SK-N-SH (cell line): ENCODE measurements at places on chromosomes 16 and 17.

DNA sequence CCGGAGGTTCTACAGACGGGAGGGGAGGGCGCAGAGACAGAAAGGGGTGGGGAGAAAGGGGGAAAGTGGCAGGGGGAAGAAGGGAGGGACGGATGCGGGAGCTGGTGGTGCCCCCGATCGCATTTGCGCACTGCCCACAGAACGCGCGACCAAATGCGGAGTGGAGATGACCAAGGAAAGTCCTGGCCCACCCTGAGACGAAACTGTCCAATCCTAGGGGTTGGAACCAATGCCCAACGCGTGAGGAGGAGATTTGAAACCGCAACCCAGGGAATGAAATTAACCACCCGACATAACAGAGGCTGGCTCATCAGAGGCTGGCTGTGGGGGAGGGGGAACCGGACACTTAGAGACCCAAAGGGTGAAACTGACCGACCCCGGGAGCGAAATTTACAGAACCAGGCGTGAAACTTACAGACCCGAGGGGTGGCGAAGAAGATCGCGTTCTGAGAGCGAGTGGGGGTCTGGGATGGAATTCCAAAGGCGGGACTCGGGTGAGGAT is 1.4 kb downstream of the HES7 start:
- DNase-seq = no peak

GRCh38 chr16:72493716-72494415 is 321.9 kb upstream of the PMFBP1 start:
- DNase-seq = no peak

- DNase-seq = no peak
Measured at GRCh38 chr16:28984619-28985135, at the start of gene LAT. Gene LAT (plus strand): TSS chr16:28985052. CDS start chr16:28985418, 366 bp downstream.

- DNase-seq = peak; percentile 89
Measured at GRCh38 chr17:80252871-80253270, 7.8 kb upstream of the RNF213 start.

GRCh38 chr17:19424934-19425868 is 14.2 kb downstream of the RNF112 start:
- no peak for DNase-seq

- DNase-seq = no peak
Measured at GRCh38 chr17:69672924-69673323, 258.4 kb downstream of the MAP2K6 start.

DNA sequence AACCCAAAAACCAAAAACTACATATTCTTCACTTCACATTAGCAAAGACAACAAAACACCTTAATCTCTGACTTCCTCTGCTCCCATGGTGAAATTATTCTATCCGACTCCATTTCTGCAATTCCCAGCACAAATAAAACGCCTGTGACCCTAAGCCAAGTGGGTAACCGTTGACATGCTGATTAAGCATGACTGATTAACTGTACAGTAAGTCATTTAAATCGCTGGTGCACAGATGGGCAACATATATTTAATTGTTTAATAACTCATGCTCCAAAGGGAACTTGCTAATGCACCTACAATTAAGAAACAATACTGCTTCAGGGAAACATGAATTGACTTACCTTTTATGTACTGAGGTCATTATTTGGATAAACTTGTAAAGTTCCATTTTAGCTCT is 436.7 kb downstream of the KIF2B start:
- no peak for DNase-seq

DNA sequence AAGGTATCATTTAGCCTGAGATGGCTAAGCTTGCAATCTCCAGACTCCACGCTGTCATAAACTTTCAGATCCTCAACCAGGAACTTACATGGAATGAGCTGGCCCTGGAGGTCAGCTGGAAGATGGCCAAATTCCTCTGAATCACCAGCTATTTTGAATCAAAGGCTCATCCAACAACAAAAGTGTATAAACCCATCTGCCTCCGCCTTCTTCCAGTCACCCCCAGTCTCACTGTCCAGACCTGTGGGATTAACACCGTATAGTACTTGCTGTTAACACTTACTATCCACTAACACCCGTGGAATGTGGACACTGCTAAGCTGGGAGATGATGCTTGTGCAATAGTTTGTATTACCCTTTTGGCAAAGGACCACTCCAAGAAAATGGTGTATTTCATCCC is 1.9 kb upstream of the LCMT1 start:
- no peak for DNase-seq

- DNase-seq = no peak
Measured at GRCh38 chr16:35414563-35414962, 1955.2 kb downstream of the TP53TG3F start.

DNA sequence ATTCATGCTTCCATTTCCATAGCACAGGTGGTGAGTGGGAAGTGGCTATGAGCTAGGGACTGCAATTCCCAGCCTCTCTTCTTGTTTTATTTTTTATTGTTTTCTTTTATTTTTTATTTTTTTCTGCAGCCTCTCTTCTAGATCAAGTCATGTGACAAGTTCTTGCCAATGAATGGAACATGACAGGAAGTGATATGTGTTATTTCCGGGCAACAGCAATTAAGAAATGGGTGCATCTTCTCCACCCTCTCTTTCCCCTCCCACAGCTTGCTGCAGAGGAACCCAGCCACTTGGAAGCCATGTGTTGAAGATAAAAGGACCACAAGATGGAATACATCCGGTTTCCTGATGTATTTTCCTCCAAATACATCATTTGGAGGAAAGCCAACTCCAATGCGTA is 23.6 kb downstream of the IRX5 start:
- no peak for DNase-seq

DNA sequence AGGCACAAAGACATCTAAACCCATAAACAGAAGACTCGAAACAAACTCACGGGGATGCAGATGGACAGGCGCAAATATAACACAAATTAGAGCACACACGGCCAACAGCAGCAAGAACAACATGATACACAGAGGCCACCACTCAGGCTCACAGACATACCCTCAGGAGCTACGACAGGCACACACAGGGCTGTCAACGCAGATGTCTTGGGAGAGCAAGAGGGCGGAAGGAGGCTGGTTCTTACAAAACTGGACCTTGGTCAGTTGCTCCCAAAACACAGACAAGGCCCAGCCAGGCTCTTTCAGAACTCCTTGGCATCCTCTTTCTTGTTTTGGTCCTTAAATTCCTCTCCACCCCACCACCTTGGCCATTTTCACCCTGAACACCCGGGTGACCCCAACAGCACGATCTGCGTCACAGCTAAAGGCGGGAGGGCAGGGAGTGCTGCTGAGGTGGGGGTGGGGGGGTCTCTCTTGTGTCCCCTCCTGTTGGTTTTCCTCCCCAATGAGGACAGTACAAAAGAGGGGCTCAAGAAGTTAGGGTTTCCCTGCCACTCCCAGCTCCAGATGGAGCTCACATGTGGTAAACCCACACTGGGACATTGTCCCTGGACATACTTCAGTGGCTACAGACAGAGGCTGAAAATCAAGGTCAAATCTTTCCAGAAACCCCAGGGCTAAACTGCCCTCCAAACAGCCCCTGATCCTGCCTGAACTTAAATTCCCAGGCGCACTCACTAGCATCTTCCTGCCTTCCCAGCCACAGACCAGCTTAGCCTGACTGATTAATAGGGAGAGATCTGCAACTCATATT is 221.3 kb downstream of the C16orf78 start:
- DNase-seq = peak; percentile 62

GRCh38 chr17:78933959-78934568 is 8.9 kb upstream of the TIMP2 start:
- peak; percentile 86 for DNase-seq

DNA sequence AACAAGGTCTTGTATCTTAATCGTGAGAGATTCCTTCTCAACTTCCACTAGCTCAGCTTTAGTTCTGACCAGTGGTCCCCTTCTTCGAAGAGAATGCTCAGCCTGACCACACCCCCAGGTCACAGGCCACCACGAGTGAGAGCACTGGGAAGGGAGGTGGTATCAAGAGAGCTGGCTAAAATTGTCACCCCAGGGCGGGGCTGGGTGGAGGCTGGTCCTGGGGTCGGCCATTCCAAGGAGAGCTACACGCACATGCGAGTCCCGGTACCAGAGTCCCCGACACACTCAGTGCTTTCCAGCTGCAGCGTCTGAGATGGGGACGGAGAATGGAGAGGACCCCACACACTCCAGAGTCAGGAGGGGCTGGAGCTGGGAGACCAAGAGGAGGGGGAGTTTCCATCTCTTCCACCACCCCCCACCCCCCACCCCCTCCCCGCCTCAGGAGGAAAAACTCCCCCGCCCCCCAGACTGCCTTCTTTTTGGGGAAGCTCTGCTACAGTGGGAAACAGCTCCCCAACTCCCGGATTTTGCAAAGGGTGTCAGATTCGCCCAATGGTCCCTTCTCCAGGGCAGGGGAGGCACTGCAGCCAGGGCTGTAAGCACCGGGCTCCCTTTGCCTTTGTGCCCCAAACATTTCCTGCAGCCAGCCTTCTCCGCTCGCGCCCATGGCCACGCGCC is 1.6 kb downstream of the C1QL1 start:
- peak; percentile 58 for DNase-seq

DNA sequence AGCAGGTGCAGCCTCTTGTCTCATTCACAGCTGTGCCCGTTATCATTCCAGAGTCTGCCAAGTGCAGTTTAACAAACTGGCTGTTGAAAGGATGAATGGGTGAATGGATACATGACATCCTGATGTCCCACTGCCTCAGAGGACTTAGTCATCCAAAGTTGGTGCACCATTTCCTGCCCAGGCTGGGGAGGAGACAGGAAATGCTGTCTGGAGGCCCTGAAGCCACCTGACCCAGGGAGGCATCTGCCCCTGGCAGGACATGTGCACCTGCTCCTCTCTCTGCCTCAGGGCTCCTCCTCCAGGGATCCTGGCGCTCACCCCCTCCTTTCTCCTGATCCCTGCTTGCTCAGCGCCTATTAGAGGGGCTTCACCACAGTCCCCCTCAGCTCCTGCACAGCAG is 1.8 kb upstream of the CD300C start:
- DNase-seq = no peak

DNA sequence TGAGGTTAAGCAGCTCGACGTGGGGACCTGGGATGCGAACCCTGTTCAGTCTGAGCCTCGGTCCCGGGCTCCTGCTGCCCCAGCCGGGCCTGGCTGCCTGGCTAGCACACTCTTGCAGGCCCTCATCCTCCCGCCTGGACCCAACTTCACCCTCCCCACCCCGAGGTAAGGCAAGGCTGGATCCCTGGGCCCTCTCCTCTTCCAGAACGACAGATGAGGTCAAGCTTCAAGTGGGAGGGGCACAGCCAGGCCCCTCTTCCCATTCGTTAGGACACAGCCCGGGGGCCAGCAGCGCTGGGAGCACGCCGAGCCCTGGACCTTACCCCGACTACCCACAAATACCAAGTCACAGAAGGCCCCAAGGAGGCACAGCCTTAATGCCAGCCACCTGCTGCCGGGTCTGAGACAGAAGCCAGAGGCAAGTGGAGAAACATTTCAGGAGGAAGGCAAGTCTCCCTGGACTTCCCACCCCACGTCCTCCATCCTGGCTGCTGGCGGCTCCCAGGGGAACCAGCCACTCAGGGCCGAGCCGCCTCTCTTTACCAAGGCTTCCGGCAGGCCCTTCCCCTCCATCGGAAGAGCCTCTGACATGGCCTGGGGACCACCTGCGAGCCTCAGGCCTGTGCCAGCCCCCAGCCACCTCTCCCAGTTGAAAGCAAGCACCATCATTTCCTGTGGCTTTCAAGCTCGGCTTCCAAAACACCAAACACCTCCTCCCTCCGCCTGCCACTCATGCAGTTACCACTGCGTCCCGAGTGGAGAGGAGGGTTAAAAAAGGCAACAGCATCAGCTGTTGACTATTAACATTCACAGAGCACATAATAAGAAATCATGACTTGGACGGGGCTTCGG is 59.9 kb downstream of the RPH3AL start:
- DNase-seq = no peak

- DNase-seq = peak; percentile 80
Measured at GRCh38 chr17:50564916-50565315, 4.4 kb downstream of the CACNA1G start.

GRCh38 chr16:87702325-87702811 is 63.4 kb downstream of the KLHDC4 start:
- peak; percentile 82 for DNase-seq

GRCh38 chr16:24049113-24049512 is 207.0 kb upstream of the CACNG3 start:
- DNase-seq = no peak

- DNase-seq = peak; percentile 76
Measured at GRCh38 chr16:17313085-17313611, 157.6 kb downstream of the XYLT1 start.

DNA sequence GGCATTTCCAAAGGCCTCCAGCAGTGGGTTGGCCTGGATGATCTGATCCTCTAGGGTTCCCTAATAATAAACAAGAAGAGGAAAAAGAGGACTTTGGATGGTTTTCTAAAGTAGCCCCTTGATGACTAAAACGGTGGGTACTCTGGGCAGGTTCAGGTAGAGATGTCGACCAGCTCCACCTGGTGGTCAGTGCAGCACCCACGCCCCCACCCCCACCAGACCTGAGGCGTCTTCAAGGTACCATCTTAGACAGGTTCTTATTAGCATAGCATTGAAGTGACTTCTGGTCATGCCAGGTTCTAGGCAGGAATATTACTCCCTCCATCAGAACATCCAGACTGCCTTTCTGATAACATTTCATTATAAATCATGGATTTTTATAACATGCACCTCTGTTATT is 15.0 kb downstream of the MYH13 start:
- DNase-seq = peak; percentile 27

GRCh38 chr17:20226814-20227482 is 217.8 kb downstream of the SPECC1 start:
- DNase-seq = peak; percentile 85

DNA sequence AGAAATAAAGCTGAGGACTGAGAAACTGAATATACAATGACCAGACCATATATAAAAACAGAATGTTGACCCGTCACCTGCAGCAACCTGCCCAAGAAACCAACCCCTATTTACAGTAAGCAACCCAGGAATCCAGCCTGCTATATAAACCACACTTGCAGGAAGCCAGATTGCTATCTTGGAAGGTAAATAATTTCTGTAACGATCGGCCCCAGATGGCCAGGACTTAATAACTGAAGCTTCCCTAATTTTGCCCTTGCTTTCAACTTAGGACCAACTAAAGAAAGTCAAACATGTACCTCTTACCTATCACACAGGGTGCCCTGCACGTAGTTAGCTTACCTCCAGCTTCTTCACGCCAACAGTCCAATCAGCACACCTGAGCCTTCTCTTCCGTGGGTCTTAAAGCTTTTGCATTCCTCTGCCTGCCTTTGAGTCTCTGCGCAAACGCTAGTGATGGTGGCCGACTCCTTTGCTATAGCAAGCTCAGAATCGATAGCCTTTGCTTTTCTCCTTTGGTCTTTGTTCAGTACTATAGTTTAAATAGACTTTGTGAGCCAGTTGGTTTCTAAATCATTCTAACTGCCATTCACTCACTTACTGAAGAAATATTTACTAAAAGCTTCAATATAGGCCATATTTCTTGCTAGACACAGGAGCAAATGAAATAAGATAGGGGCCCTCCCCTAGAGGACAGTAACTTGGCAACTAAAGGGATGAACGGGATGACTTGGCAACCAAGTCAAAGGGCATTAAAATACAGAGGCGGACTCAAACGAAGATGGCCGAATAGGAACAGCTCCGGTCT is 31.3 kb downstream of the MPHOSPH6 start:
- no peak for DNase-seq

DNA sequence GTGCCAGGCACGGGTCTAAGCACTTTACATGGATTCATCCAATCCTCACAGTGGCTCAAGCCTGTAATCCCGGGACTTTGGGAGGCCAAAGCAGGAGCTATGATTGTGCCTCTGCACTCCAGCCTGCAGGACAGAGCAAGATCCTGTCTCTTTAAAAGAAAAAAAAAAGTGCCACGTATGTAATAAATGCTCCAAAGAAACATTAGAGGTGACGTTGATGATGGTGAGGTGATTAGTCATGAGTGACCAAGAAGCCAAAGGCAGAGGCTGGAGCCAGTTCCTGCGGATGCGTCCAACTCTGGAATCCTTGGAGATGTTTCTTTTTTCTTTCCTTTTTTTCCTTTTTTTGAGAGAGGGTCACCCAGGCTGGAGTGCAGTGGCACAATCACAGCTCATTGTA is 59.4 kb upstream of the SIAH1 start:
- no peak for DNase-seq
